ENCODE measurements at places on chromosomes 13 and 19.
A peak's percentile ranks its signal among the peaks of the same experiment; 100 is the strongest.

- DNase-seq: no peak
These were observed 72.5 kb upstream of the KCTD15 start for GRCh38 chr19:33724021-33724720.

DNA sequence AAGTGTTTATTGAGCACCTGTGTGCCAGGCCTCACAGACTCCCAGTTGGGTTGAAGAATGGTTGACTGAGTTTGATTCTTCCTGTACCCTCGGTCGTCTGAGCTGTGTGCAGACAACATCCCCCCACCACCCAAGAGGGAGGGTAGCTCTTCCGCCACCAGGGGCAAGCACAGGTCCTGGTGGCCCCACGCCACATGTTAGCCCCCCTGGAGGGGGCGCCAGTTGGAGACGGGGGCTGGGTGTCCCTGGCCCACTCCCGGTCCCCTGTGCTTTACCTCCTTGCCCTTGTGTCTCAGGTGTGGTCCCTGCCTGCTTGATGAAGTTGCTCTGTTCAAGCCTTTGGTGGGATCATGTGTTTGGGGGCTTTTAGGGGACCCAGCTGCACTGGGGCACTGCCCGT is 27.2 kb downstream of the COLGALT1 start:
- no peak for DNase-seq

DNA sequence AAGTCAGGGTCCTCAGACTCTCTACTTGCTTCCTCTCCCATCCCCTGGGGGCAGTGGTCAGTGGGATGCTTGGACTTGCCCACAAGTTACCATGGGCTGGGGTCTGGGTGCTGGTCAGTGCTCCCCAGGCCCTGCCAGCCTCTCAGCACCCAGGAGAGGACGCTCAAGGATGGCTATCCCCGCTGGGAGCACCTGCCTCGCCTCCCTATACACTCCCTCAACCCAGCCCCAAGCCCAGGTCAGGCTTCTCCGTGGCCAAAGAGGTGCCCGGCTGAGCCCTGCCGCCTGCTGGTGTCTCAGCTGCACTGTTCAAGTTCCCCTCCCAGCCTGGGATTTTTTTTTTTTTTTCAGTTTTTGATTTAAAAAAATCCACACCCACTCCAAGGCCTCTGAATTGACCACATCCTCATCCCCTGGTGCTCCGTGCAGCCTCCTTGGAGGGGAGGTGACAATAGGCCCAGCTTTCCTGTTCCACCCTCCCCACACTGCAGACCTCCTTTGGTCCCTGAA is 10.8 kb downstream of the F2RL3 start:
- DNase-seq: no peak

- DNase-seq: no peak
These were observed 216.3 kb downstream of the SLITRK6 start for GRCh38 chr13:85582890-85583289.

GRCh38 chr13:114132419-114133121 is at the start of gene RASA3:
RASA3 (minus strand) TSS chr13:114132623; CDS start chr13:114132489, 134 bp downstream.
- DNase-seq: no peak

GRCh38 chr13:47306991-47307390 is 410.1 kb upstream of the HTR2A start:
- no peak for DNase-seq

DNA sequence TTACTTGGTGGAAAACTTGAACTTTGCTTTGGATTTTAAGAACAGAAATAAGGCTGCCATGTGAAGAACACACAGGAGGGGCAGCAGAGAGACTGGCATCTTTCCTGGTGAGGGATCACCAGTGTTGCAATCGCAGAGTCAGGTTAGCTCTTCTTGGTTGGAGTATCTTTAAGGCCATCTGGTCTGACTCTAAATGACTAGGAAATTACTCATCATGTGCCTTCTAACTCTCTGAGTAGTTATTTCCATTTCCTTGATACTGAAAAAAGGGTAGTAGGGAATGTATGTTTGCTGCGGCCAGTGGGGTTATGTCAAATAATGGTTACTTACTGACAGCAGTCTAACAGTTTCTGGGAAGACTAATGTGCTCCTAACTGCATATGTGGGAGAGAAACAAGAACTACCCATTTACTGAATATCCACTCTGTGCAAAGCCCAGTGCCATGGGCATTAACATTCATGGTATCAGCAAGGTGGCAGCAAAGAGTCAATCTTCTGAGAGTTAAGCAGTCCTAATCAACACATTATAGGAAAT is 122.1 kb downstream of the COG6 start:
- DNase-seq: peak; percentile 66

DNA sequence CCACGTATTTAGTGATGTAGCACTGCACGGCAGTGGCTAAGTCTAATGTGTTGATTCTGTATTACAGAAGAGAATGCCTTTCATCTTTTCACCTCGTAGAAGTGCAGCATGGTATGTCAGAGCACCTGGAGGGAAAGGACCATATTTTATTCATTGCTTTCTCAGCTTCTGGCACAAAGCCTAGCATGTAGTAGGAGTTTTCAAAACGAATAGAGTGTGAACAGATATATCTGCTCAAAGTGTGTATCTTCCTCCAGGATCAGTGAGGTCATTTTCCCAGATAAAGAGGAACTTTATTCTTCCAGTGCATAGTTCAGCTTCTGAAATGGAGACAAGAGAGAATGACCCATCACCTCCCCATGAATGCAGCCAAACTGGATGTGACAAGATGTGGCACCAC is 21.2 kb upstream of the PCDH8 start:
- DNase-seq: no peak

DNA sequence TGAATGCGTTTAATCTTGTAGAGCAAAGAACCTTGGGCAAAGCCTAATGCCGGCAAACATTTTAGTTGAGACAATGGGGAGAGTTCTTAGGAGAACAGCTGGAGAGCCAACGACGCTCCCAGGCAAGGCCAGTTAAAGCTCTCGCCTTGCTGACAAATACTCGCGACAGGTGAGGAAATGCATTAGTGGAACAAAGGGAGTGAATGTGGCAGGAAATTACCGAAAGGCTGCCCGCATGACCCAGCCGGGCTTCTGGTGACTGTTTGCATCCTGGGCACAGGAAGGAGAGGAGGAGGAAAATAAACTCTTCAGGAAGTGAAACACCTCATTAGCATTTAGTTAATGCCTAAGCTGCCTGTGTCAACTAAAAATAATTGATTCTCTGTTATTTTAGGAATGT is 74.6 kb downstream of the SHISA2 start:
- DNase-seq: peak; percentile 74

GRCh38 chr13:71278512-71278911 is 588.5 kb downstream of the DACH1 start:
- DNase-seq: no peak

DNA sequence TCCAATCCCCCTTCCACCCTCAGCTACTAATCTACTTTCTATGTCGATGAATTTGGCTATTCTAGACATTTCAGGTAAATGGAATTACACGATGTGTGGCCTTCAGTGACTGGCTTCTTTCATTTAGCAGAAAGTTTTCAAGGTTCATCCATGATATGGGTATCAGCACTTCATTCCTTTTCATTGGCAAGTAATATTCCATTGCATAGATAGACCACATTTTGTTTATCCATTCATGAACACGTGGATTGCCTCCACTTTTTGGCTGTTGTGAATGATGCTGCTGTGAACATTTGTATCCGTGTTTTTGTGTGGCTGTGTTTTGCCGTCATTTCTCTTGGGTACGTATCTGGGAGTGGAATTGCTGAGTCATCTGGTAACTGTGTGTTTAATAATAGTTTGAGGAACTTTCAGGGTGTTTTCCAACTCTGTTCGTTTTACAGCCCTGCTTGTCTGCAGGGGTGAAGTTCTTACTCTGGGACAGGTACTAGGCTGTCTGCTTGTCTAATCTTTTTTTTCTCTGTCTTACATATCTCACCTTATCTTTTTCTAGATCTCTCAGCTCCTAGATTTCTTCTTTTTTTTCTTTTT is 32.5 kb downstream of the MARK4 start:
- no peak for DNase-seq

- no peak for DNase-seq
These were observed 1163.9 kb downstream of the DIAPH3 start for GRCh38 chr13:58999851-59000250.

GRCh38 chr13:71801781-71802180 is 65.2 kb downstream of the DACH1 start:
- DNase-seq: no peak

- DNase-seq: no peak
These were observed 1.4 kb upstream of the TSHZ3 start for GRCh38 chr19:31350693-31351055.

DNA sequence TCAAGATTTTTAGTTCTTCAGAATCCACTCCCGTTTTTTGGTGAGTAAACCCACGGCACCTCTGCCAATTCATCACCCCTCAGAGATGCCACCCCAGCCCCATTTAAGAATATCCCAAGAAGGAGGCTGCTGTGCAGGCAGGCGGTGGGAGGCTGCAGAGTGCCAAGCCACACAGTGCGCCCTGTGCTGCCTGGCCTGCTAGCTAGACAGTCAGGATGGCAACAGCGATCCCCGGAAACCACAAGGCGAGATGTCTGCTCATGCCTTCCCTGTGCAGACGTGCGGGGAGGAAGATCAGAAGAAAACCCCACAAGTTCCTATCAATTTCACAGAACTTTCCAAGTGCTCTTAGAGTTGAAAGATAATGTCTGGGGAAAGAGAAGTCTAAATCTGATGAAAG is 64.8 kb upstream of the GPR183 start:
- DNase-seq: no peak

- no peak for DNase-seq
These were observed 1707.9 kb upstream of the PRR20A start for GRCh38 chr13:55432814-55433213.

- DNase-seq: no peak
These were observed 74.7 kb downstream of the C13orf42 start for GRCh38 chr13:51036418-51036817.

DNA sequence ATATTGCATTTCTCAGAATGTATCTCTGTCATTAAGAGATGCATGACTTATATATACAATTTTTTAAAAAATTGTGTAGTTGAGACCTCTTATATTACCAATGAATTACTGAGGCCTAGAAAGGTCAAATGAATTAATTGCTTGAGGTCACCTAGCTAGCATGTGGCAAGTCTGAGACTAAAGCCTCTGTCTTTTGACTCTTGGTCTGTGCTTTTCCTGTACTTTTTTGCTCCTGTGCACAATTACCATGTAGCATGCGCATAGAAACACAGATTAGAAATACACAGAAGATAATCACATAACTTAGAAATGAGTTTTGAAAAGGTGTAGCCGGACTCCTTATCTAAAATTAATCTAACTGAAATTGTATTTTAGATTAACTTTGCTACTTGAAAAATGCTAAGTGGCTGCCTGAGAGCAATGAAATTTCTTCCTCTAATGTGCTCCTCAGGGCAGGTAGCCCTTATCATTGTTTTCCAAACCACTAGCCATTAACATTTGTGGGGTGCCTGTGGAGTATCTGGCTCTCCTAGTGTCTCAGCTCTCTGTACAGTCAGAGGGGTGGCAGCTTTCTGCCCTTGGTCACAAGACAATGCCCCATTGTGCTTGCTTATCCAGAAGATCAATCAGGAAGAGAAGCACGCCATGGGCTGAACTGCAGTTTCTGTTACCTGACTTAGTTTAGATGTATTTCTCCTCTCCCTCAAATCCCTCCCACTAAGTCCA is 119.6 kb downstream of the RFC3 start:
- DNase-seq: no peak

- DNase-seq: no peak
These were observed 1.9 kb upstream of the FOXO1 start for GRCh38 chr13:40668335-40668734.

GRCh38 chr19:5255602-5256231 is 84.9 kb downstream of the PTPRS start:
- no peak for DNase-seq

DNA sequence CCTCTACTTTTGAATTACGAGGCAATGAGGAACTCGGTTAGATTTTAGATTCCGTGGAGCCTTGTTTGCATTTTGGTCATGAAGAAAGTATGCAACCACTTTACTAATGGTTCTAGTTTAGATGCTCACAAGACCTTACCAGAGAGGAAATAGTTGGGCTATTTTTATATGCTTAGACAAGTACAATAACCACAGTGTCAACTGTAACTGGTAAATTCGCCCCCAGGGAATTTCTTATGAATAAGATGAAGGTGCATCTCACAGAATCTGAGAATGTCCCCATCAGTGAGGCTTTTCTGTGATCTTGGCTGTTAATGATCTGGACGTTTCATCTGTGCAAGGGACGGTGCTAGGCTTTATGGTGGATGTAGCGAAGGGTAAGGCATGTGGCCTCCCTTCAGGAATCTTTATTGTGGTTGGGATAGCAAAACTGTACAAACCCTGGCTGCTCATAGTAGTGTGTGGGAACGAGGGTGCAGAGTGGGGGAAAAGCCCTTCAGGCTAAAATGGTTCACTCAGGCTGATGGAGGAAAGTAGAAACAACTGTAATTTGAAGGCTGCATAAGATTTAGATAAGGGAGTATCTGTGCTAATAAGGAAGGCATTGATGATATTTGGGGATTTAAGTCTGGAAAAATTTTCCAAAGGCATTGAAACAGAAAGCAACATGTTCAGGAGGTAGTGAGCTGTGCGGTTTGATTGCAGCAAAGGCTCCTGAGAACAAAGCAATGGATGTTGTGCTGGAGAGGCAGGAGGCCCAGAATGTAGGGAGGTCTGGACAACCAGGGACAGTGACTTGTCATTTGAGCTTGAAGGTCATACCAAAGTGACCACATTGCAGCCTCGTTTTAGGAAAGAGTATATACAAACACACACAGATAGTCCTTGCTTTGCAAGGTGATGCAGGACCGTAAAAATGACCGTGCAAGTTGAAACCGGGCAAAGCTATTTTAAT is 28.4 kb downstream of the UBAC2 start:
- DNase-seq: peak; percentile 15

DNA sequence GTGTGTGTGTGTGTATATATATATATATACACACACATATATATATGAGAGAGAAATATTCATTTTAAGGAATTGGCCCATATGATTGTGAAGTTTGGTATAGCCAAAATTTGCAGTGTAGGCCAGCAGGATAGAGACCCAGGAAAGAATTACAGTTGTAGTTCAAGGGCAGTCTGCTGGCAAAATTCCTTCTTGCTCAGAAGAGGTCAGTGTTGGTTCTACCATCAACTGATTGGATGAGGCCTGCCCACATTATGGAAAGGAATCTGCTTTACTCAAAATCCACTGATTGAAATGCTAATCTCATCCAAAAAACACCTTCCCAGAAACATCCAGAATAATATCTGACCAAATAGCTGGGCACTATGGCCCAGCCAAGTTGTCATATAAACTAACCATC is 24.0 kb downstream of the RNF6 start:
- no peak for DNase-seq

GRCh38 chr13:112596235-112596634 is 8.3 kb upstream of the TUBGCP3 start:
- no peak for DNase-seq

- no peak for DNase-seq
These were observed 45.8 kb upstream of the RGCC start for GRCh38 chr13:41411522-41411921.

DNA sequence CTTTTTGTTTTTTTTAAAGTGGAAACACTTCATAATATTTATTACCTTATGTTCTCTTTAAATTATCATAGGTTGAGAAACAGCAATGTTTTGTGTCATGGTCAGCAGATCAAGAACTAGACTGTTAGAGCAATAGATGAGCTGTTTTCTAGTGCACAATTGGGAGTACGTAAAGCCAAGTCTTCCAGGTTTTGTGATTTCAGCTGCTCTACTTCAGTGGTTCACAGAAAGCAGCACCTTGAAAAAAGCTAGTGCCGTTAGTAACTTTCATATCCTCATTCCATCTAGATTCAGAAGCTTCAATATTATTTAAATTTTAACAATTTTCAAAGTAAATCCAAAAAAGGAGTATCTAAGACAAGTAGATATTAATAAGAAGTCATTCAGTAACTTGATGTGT is 1.9 kb downstream of the GPR18 start:
- DNase-seq: no peak
